Endothelial cell (in vitro differentiated cells): ENCODE measurements at places on chromosomes 13 and 19. TPM values are rescaled to one million over a fixed set of nuclear protein-coding genes. Genes with fewer than 3 reads are reported as not detected.

- DNase-seq, result no peak
These were observed 345.8 kb downstream of the TBC1D4 start for GRCh38 chr13:75136151-75136550.

GRCh38 chr19:2567580-2567979 lies 91.7 kb downstream of the GADD45B start:
- DNase-seq, result no peak

DNA sequence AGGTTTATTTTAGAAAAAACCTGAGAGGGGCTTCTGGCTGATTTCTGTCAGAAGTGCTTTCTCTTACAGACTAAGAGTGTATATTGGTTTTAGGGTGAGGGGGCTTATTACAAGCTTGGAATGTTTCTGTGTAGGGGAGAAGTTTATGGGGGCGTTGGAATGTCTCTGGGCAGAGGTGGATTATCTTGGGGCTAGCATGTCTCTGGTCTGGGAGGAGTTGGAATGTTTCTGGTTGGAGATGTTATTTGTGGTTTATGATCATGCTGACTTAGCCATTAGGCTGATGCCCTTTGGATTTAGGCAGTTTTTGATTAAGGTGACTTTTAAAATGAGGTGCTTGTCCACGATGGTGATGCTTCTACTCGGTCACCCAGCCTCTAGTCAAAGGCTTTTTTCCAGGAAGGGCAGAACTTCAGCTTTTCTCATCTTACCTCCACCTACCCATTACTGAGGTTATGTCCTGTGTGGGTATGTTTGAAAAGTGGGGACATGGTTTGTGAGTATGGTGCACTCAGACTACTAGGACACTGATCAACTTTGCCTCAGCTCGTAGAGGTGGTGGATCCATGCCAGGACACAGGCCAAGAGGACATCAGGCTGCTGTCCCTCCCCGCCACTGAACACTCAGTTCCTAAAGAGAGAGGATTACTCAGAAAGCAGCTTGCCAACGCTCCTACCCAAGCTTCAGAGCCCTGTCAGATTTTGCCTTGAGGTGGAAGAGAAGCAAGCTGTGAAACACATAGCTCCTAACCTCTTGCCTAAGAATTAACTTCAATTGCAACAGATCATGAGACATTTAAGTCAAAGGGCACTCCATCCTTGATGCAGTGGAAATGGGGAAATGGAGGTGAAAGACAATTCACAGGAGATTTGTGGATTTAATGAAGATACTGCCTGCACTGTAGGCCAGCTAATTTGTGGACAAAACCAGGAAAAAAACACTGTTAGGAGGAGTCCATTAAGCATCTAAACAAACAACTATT lies 63.6 kb downstream of the ZNF44 start:
- DNase-seq, result no peak

DNA sequence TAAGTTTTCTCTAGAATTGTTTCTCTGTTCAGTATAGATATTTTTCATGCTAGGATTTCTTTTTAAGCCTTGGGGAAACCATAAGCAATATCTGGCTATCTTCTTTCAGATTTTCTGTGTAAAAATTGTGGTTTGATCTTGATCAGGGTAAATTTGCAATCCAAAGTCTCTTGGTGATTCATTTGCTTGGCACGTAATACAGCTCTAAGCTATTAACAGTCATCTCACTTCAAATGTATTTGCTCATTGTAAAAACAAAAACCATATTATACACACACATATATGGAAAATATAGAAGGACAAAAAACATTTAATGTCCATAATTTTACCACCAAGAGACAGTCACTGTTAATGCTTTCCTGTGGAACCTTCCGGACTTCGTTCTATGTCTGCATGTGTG lies 191.0 kb downstream of the SHISA2 start:
- no peak for DNase-seq

DNA sequence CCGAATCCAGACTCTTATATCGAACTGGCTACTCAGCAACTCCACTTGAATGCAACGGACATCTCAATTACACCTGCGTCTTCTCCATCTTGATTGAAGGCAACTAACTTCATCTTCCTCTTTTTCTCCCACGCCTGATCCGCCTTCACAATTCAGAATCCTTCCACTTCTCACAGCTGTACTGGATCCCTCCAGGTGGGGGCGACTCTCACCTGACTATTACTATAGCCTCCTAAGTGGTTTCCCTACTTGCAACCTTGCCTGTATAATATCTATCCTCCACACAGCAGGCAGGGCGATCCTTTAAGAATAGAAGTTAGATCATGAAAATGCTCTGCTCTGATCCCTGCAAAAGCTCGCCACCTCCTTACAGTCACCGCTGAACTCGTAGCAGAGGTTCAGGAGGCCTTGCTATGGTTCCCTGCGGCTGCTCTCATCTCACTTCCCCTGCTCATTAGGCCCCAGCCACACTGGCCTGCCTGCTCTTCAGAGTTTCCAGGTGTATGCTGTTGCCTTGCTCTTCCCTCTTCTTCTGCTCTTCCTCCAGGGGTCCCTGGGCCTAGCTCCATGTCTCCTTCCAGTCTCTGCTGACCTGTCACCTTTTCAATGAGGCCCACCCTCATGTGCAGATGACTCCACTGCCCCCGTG lies 31.9 kb downstream of the RFXAP start:
- peak; percentile 53 for DNase-seq

DNA sequence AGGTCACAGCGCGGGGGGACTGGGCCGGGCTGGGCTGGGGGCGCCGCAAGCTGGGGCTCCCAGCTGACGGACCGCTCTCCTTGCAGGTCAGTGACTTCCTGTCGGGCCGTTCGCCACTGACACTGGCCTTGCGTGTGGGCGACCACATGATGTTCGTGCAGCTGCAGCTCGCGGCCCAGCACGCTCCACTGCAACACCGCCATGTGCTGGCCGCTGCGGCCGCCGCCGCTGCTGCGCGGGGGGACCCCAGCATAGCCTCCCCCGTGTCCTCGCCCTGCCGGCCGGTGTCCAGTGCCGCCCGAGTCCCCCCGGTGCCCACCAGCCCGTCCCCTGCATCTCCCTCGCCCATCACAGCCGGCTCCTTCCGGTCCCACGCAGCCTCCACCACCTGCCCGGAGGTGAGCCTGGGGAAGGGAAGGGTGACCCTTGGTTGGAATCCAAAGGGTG lies 5.7 kb downstream of the MIDN start:
- no peak for DNase-seq

- no peak for DNase-seq
These were observed 8.0 kb downstream of the C19orf25 start for GRCh38 chr19:1471010-1471514.

- DNase-seq, result no peak
These were observed 10.0 kb downstream of the AKAP8 start for GRCh38 chr19:15369594-15369891.

GRCh38 chr19:10278935-10279334 lies 7.8 kb upstream of the ICAM4 start:
- DNase-seq, result no peak

- DNase-seq, result no peak
These were observed 3.8 kb downstream of the ERCC1 start for GRCh38 chr19:45419895-45420294.

DNA sequence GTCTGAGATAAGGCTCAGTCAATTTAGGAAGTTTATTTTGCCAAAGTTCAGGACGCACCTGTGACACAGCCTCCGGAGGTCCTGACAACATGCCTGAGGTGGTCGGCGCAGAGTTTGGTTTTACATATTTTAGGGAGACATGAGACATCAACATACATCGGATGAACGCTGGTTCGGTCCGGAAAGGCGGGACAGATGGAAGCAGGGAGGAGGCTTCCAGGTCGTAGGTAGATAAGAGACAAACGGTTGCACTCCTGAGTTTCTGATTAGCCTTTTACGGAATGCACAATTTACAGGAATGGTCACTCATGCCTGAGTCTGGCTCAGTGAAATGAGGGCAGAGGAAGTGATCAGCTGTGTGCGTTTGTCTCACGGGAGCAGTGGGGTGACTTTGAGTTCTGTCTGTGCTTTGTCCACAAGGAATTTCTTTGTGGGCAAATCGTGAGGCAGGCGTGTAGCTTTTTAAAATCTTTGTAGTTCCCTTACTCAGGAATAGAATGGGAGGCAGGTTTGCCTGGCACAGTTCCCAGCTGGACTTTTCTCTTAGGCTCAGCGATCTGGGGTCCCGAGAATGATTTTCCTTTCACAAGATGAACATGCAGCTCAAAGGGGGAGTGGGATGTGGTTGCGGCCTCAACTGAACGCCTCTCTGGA lies 36.2 kb downstream of the C13orf46 start:
- DNase-seq, result no peak

GRCh38 chr13:113345486-113345885 lies 18.4 kb downstream of the GRTP1 start:
- no peak for DNase-seq

DNA sequence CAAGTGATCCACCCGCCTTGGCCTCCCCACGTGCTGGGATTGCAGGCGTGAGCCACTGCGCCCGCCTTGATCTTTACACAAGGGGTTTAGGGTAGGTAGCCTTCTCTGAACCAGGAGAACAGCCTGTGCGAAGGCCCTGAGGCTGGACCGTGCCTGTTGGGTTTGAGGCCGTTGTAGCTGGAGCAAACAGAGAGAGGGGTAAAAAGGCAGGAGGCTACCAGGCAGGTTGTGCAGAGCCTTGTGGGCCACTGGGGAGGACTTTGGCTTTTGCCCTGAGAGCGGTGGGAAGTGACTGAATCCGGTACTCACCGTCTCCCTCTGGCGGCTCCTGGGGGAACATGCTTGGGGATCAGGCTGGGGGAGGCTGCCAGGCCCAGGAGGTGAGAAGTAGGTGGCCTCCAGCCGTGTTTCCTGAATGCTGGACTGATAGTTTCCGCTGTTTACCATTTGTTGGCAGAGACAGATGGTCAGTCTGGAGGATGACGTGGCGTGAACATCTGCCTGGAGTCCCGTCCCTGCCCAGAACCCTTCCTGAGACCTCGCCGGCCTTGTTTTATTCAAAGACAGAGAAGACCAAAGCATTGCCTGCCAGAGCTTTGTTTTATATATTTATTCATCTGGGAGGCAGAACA lies 24.6 kb downstream of the SPC24 start:
- DNase-seq, result peak; percentile 86

DNA sequence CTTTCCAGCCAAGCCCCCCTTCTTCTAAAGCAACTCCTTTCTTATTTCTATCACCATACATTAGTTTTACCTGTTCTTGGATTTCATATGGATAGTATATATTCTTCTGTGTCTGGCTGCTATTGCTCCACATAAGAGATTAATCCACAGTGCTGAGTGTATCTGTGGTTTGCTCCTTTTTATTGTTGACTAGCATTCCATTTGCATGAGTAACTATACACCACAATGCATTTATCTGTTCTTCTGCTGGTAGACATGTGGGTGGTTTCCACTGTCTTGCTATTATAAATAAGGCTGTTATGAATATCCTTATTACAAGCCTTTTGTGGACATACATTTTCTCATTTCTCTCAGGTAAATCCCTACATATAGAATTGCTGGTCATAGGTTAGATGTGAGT lies 138.2 kb downstream of the SLC7A1 start:
- no peak for DNase-seq

GRCh38 chr19:7874076-7874896 lies at the start of gene PRR36:
Gene PRR36 (minus strand): TSS chr19:7874390. CDS start chr19:7873689, 701 bp downstream.
- DNase-seq, result peak; percentile 63

DNA sequence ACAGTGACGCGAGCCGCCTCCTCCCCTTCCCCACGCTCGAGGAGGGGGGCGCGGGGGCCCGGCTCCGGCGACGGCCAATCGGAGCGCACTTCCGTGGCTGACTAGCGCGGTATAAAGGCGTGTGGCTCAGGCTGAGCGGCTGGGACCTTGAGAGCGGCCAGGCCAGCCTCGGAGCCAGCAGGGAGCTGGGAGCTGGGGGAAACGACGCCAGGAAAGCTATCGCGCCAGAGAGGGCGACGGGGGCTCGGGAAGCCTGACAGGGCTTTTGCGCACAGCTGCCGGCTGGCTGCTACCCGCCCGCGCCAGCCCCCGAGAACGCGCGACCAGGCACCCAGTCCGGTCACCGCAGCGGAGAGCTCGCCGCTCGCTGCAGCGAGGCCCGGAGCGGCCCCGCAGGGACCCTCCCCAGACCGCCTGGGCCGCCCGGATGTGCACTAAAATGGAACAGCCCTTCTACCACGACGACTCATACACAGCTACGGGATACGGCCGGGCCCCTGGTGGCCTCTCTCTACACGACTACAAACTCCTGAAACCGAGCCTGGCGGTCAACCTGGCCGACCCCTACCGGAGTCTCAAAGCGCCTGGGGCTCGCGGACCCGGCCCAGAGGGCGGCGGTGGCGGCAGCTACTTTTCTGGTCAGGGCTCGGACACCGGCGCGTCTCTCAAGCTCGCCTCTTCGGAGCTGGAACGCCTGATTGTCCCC lies at the start of gene JUNB:
TSS of gene JUNB (plus strand) at position 142 of the 706 bp plus-strand sequence. CDS start at position 428, 286 bp downstream.
- DNase-seq, result peak; percentile 94

- DNase-seq, result no peak
These were observed 68.0 kb upstream of the FREM2 start for GRCh38 chr13:38618881-38619280.

GRCh38 chr13:95258619-95259194 lies 42.5 kb downstream of the ABCC4 start:
- DNase-seq, result no peak

GRCh38 chr13:27170516-27171243 lies 931 bp downstream of the USP12 start:
- peak; percentile 80 for DNase-seq

GRCh38 chr19:41330946-41331678 lies 21.1 kb downstream of the CCDC97 start:
- no peak for DNase-seq

DNA sequence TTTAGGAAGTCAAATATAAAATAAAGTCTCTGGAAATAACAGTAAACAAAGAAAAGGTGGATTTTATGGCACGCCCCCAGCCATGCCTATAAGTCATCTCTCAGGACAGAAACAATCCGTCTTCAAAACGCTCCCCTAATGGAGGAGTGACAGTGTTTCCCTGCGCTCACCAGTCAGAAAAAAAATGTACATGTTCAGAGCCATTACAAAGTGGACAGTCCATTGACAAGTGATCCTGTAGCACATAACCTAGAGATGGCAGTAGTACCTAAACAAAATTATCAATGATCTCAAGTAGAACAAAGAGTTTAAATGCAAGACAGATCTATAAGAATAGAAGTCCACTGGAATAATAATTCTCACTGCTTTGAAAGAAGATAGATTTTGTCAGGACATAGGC lies 891.7 kb upstream of the MIR17HG start:
- DNase-seq, result no peak

DNA sequence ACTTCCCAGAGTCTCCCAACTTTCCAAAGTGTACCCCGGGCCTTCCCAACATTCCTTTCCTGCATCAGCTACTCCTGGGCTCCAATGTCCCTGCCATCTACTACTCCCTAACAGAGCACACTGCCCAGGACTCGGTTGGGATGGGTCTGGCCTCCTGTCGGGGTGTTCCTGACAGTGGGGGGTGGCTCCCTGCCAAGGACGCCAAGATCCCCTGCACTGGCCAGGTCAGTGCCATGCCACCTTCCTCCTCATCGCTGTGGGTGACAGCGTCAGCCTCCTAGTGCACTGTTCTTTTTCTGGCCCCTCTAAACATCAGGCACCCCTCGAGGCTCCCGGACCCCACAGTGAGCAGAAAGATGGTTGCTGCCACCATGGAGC lies 13.8 kb downstream of the EPS15L1 start:
- DNase-seq, result no peak

Gene MED26
- 13.3 TPM for total RNA-seq

Gene FRY
- total RNA-seq, result 4.5 TPM

Gene SIGLEC12
- not detected for total RNA-seq

Gene TBXA2R
- 7.3 TPM for total RNA-seq

Gene TRPM4
- 75.3 TPM for total RNA-seq

Gene DLL3
- 42.7 TPM for total RNA-seq
